ENCODE measurements at places on chromosomes 12 and 14.

DNA sequence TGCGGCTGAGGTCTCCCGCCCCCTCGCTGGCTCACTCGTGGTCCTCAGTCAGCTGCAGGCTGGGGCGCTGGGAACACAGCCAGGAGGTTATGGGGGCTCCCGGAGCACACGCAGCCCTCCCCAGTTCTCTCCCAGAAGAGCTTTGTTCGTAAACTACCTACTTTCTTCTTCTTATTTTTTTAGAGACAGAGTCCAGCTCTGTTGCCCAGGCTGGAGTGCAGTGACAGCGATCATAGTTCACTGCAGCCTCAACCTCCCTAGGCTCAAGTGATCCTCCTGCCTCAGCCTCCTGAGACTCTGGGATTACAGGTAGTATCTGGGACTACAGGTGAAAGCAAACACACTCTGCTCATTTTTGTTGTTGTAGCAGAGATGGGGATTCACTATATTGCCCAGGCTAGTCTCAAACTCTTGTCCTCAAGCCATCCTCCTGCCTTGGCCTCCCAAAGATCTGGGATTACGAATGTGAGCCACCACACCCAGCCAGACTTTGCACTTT is 15.5 kb upstream of the PLA2G1B start:
- DNase-seq = no peak

- no peak for DNase-seq
Observed at GRCh38 chr14:36724162-36724561, 62.5 kb downstream of the PAX9 start.

- DNase-seq = no peak
Observed at GRCh38 chr12:25903603-25904245, 54.8 kb upstream of the RASSF8 start.

DNA sequence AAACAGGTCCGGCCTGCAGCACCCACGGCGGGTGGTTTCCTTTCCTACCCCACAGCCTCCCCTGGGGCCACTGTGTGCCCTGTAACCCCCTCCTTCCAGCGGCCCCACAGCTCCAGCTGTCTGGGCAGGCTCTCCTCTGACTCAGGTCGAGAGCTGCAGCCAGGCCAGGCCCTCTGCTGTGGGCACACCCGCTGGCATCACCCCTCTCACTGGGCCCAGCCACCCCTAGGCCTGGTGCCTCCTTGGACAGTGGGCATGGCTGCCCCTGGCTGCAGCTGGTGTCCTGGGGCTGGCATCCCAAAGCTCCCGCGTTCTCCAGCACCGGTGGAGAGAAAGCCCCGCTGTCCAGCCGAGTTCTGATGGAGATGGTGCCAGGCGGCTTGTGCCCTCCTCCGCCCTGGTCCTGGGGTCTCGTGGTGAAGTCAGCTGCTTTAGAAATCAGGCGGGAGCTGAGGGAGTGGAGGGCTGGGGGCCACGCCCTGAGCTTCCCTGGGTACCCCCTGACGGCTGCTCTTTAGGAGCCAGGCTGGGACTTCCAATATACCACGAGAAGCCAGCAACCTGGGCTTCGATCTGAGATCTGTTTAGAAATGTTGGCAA is 114.9 kb downstream of the KIF26A start:
- DNase-seq = no peak

GRCh38 chr12:14961466-14962152 is at the start of gene ARHGDIB:
Gene ARHGDIB (minus strand): TSS chr12:14961601. CDS start chr12:14950712, 10,889 bp downstream.
- no peak for DNase-seq

GRCh38 chr14:65751510-65751909 is 339.0 kb downstream of the FUT8 start:
- no peak for DNase-seq

DNA sequence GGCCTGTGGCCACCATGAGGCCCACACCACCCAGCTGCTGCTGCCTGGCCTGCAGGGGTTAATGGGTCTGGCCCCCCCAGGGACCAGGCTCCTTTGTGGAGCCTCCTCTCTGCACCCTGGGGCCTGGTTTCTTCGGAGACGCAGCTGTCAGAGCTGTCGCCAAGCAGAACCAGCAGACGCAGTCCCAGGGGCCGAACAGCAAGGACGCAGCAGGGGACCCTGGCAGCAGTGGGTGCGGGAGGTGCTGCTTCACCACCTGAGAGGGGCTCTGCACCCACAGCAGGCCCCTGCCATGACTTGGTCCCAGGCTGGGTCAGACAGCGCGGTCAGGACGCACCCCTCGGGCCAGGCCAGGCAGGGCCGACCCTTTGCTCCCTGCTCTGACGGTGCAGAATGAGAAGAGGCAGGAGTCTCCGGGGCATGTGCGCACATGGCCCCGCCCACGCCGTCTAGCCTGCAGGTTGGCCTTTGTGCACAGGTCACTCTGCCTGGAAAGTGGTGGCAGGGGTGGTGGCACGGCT is 30.5 kb downstream of the JAG2 start:
- DNase-seq = no peak

All from non-pigmented ciliary epithelial cell (primary cell).